Chondrocyte (in vitro differentiated cells): ENCODE measurements at places on chromosomes 13 and 19. TPM values are rescaled to one million over a fixed set of nuclear protein-coding genes. Genes with fewer than 3 reads are reported as not detected.

RNF17 gene
- not detected in 3 replicates for total RNA-seq

FGF22 gene
- not detected in 3 replicates for total RNA-seq

CD33 gene
- total RNA-seq: not detected in 3 replicates

SLAIN1 gene
- total RNA-seq: 0.31 to 0.82 TPM (median 0.69 TPM) in 3 replicates

DNA sequence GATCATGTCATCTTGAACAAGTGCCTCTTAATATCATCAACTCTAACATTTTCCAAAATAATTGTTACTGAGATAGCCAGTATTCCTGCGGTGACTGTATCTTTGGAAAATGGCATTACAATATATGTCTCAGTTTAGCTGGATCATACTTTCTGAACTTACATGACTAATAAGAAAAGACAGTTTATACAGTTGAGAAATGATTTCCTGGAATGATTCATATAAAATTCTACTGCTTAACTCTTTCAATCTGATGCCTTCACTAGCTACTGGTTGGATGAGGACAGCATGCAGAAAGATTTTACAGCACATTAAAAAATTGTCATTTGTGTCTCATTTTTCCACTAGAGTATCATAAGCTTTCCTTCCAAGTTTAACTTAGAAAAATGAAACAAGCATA is 302.1 kb downstream of the PCDH17 start:
- DNase-seq: no peak

GRCh38 chr13:33194820-33195692 is 90.5 kb downstream of the STARD13 start:
- no peak for DNase-seq

- no peak for DNase-seq
Observed at GRCh38 chr19:38321646-38322196, 2.1 kb downstream of the KCNK6 start.

- DNase-seq: no peak
Observed at GRCh38 chr13:50990065-50990817, 80.7 kb downstream of the RNASEH2B start.

- no peak for DNase-seq
Observed at GRCh38 chr19:19817357-19817756, 4.2 kb downstream of the ZNF506 start.

- no peak for DNase-seq
Observed at GRCh38 chr13:100662468-100663211, 12.0 kb downstream of the TMTC4 start.

GRCh38 chr13:40589285-40590109 is 76.9 kb downstream of the FOXO1 start:
- no peak for DNase-seq

DNA sequence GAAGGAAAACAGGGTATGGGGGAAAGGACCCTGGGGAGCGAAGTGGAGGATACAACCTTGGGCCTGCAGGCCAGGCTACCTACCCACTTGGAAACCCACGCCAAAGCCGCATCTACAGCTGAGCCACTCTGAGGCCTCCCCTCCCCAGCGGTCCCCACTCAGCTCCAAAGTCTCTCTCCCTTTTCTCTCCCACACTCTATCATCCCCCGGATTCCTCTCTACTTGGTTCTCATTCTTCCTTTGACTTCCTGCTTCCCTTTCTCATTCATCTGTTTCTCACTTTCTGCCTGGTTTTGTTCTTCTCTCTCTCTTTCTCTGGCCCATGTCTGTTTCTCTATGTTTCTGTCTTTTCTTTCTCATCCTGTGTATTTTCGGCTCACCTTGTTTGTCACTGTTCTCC is 2.7 kb downstream of the KLK3 start:
- DNase-seq: no peak

DNA sequence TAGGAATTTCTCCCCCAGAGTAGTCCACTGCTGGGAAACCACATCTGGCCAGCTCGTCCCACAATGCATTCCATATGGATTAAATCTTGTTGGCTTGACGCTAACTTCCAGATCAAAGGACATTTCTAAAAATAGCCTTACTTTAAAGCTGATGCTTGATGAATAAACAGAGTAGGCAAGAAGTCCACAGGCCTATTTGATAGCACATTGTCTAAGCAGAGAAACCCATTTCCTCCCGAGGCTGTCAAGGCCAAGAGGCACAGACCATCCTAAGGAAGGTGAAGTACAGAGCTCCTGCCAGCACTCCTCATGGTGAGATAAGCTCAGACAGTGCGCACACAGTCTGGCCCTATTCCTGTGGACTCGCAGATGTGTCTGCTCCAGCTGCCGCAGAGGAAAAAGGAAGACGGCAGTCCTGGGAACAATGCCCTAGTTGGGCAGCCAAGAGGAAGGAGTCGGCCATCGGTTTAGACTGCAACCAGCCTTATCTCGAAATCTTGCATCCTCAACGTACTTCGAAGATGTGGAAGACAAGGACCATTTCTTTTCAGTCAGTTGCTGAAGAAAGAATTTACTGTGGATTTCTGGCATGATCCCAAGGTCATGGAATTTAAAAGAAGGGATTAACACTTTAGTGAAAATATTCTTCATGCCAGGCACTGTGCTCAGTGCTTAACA is 156.8 kb downstream of the RGCC start:
- no peak for DNase-seq

DNA sequence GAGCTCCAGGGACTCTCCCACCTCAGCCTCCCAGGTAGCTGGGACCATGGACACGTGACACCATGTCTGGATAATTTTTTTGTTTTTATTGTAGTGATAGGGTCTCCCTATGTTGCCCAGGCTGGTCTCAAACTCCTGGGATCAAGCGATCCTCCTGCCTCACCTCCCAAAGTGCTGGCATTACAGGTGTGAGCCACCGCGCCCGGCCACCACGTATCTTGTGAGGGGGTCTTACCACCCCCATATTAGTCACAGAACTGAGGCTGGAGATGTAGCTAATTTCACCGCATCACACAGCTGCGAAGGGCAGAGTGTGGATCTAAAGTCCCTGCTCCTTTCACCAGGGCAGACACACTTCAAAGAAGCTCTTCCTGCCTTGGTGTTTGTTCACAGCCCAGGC is 211.8 kb upstream of the SOX1 start:
- peak; percentile 58 for DNase-seq

- no peak for DNase-seq
Observed at GRCh38 chr19:50252111-50252886, 48.9 kb downstream of the MYH14 start.

- no peak for DNase-seq
Observed at GRCh38 chr13:110408286-110408685, 101.2 kb downstream of the COL4A2 start.

- no peak for DNase-seq
Observed at GRCh38 chr19:54616057-54616456, 14.2 kb upstream of the LILRB1 start.

- peak; percentile 38 for DNase-seq
Observed at GRCh38 chr13:111943229-111943795, 123.6 kb upstream of the SOX1 start.

- DNase-seq: no peak
Observed at GRCh38 chr13:90352763-90353162, 994.7 kb upstream of the MIR17HG start.

GRCh38 chr19:2164020-2164998 is 576 bp downstream of the DOT1L start:
- DNase-seq: no peak
